Activated T-cell treated with anti-CD3 and anti-CD28 coated beads, Interleukin-2, amount 50 U/mL, for 4 hours (primary cell): ENCODE measurements at places on chromosomes 6 and 20.

DNA sequence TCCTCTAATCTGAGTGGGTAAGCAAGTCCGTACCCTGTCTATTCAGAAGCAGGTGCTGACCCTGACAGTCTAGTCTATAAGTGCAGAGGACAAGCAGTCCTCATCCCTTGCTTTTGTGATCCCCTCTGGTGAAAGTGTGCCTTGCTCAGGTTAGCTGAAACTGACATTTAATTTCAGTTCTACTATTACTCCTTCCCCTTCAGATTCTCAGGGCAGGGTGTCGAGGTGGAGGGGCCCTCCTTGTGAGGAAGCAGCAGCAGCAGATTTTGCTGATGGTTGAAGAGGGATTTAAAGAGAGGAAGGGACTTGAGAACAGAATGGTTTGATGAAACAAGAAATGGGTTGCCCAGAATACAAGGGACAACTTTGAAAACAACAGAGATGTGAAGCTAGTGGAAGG lies 309.3 kb downstream of the CLIC5 start:
- DNase-seq, result no peak

DNA sequence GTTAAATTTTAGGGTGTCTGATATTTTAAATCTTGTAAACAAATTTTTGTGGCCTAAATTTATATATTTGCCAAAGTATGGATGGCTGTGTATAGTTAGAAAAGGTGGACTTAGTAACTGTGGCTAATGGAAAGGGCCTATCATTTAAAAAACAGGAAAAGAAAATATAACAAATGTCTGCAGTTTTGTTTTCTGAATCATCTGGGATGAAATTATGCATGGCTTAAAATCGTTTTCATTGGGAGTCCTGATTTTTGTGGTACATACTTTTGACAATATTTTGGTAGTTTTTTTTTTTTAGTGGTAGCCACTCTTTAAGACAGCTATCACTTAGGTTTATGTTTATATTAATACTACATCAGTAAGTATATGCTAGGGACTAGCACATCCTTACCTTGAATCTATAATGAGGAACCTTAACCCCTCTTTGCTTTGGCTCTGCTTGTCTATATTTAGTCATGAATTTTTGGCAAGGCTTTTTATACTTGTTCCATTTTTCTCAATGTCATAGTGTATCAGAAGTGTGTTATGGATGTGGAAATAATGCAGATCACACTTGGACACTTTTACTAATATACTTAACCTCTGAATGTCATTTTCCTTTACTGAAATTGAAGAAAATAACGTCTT lies 5.6 kb downstream of the ARID1B start:
- DNase-seq, result no peak

DNA sequence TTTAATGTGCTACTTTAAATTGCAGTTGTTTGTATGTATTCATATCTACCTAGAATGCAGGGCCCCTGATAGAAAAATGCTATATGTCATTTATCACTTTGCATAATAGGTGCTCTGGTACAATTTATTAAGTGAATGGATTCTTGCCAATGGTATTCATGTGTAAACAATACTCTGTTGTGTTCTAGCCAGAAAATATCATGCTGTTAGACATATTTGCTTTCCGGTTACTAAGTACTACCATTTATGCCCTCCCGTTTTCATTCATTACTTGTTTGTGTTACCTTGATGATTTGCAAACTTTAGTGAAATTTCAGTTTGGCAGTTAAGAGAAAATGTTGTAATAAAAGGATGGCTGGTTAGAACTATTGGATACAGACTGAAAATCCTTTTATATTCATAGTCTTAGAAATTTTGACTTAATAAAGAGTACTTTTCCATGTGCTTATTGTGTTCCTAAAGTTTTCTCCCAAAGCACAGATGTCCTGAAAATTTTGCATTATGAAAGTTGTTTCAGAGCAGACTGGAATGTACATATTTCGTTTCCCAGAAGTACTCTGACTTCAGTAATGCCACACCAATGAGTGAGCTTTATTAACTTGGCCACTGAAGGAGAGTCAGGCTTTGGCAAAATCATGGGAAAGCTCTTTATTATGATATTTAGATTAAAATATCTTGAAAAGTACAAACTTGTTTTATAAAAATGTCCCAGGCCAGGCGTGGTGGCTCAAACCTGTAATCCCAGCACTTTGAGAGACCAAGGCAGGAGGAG lies 31.5 kb downstream of the RPF2 start:
- DNase-seq, result no peak

- DNase-seq, result no peak
Measured at GRCh38 chr20:3461211-3461771, 9.5 kb upstream of the ATRN start.

- DNase-seq, result no peak
Measured at GRCh38 chr6:109306733-109307132, 75.5 kb downstream of the CD164 start.

DNA sequence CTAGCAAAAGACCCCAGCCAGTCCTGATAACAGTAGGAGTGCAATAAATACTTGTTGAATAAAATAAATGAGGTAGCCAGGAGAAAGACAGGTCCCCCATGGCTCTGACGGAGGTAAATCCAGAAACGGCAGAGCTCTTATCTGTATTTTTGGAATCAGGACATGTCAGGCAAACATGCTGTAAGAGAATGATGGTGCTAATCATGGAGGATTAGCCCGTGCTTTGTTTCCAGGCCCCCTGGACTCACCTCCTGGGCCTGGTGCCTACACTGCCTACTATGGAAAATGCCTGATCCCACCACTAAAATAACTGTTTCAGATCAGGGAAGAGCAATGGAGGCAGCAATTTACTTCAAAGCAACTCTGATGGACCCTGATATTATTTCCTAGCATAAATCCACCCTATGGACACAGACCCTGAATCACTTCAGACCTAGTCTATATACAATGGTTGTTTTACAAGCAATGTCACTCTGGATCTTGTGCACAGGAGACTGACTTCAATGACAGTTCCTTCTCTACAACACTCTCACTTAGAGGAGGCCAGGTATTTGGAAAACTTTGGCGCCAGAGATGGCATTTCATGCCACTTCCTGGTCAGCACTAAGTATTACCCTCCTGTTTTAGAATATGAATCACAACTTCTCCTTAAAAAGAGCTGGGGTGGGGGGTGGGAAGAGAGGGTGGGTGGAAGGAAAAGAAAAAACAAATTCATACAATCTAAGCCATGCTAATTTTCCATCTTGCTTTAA lies 6.4 kb downstream of the MRPL14 start:
- no peak for DNase-seq

DNA sequence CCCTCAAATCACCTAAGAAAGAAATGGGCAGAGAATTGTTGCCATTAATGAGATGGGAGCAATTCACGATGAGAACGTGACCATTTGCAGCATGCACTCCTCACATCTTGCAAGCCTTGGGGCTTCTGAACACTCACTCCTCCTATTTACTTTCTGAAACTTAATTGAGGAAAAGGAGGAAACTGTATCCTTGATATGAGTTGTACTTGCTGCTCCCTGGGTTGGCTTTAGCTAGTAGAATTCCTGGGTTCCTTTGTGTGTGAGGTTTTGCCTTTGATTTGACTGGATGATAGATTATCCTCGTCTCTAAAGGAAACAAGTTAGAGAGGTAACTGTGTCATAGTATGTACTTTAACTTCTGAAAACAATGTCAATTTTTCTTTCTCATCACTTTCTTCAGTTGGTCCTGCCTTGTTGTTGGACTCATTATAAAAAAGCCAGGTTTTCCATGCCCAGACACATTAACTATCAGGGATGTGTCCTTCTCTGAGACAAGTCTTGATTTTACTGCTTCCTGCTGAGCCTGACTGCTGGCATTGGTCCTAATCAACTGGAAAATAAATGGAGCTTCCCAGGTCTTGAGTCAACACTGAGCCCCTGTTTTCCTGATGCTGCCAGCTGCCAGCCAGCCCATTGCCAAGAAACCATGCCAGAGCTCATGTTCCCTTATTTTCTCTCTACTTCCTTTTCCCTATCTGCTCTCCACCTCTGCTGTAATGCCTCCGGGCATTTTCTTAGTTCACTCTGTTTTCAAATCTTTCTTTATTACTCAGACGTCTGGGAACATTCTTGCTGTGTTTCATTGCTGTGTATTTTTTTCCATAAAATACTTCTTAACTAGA lies 6.0 kb upstream of the MRAP2 start:
- no peak for DNase-seq

DNA sequence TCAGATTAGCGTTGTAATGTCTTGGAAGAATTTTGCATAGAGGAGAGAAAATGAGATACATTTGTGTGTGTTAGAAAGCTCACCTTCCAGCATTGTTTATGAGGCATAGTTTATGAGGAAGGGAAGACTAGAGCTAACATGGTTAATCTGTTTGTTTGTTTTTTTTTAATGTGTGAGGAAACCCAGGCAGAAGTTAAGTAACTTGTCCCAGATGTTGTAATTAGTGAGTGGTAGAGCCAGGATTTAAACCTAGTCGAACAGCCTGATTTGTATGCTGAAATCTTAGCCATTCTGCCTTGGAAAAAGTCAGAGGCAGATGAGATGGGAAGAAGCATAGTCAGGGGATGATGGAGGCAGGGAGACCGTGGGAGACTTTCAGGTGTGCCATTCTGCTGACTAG lies 29.1 kb downstream of the NDUFAF5 start:
- no peak for DNase-seq

DNA sequence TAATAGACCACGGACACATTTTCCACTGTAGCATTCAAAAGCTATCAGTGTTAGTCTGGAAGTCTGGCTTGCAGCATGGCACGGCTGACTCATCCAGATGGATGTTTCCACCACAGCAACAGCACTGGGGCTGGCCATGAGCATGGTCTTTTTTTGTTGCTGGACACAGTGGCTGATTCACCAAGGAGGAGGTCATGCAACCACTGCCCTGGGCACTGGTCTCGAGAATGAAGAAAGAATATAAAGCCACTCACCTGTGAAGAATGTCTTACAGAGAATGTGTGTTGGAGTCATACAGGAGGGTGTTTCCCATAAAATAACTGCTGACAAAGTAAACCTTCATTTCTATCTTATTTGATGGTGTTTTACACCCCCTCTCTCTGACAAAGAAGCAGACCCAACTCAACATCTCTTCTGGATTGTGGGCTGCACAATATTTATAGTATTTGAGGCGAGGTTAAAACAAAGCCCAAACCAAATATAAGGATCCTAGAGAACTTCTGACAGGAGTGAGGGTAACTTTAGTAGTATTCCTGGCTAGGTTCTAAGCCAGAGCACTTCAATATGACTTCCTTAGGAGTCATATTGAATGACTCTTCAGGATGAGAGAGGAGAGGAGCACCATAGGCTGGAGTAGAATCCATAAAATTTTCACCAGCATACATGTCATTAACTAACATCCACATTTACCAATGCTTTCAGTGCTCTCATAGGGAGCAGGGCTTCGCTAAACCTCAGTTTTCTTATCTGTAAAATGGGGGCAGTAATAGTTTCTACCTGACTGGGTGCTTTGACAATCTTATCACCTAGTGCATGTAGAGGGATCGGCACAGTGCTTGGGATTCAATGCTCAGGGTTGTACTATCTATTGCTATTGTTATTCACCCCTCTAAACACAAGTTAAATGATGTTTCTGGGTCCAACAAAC lies 121.4 kb downstream of the KIF13A start:
- DNase-seq, result no peak

GRCh38 chr20:37343212-37343993 lies 2.5 kb upstream of the SRC start:
- no peak for DNase-seq

GRCh38 chr20:40890635-40891034 lies 138.0 kb upstream of the TOP1 start:
- no peak for DNase-seq

- DNase-seq, result no peak
Measured at GRCh38 chr6:3281631-3282475, 23.1 kb downstream of the PSMG4 start.

DNA sequence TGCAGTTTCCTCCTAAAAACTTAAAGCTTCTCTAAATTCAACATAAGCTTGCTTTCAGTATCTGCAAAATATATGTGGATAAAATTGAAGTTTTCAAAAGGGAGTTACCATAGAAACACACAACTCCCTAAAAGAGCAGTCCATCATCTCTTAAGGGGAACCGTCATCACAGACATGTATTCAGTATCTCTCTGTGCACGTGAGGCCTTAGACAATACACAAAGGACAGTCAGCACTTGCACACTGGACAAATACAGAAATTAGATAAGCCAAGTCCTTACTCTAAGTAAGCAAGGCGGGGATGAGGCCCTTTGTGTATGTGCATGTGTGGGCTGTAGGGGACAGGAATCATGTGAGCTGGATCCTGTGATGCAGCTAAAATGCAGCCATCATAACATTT lies 136.6 kb downstream of the BACH2 start:
- no peak for DNase-seq

GRCh38 chr6:127115084-127115655 lies 3.3 kb upstream of the RSPO3 start:
- DNase-seq, result no peak

DNA sequence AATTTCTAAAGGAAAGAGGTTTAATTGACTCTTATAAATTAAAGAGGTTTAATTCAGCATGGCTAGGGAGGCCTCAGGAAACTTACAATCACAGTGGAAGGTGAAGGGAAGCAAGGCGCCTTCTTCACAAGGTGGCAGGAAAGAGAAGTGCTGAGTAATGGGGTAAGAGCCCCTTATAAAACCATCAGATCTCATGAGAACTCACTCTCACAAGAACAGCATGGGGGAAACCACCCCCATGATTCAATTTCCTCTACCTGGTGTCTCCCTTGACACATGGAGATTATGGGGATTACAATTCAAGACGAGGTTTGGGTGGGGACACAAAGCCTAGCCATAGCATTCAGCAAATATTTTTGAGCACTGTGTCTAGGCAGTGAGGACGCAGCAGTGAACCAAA lies 3.9 kb upstream of the IPCEF1 start:
- no peak for DNase-seq

DNA sequence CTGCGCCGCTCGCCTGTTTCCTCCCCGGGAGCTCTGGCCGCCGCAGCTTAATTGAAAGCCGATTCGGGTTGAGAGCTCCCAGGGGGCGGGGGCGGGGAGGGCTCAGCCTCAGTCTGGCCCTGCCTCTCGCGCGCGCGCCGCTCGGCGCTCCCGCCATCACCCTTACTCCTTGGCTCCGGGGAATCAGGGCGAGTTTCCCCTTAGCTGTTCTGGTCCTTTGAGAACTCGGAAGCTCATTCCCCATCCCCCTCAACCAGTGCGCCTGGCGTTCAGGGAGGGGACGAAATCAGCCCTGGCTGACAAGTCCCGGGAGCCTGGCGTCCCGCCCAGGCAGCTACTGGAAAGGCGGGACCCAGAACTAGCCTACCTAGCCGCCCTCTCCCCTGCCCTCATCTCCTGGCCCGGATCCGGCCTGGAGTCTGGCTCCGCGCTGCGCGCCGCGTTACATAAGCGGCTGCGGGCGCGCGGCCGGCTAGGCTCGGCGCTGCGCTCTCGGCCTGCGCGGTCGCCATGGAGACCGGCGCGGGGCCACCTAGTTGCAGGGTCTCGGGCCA lies 2.8 kb downstream of the SLC12A5 start:
- DNase-seq, result no peak
